ENCODE measurements at places on chromosomes 1 and 21. TPM values are rescaled to one million over a fixed set of nuclear protein-coding genes. Genes with fewer than 3 reads are reported as not detected.
A peak's percentile ranks its signal among the peaks of the same experiment; 100 is the strongest.

- DNase-seq = no peak
Observed at GRCh38 chr1:21815724-21816321, 3.8 kb downstream of the LDLRAD2 start.

DNA sequence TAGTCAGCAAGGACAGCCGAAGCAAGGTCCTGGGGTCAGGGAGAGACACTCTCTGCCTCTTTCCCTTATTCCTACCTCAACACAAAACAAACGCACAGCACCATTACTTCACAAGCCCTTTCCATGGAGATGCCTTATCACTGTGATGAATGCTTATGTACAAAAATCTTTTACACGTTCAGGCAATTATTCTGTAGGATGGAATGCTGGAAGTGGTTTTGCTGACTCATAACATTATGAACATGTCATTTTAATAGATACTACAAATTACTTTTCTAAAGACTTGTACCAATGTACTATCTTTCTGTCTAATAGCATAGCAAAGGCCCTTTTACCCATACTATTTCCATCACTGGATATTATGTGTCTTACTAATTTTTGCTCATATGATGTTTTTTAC, 98.4 kb downstream of the TTLL7 start:
- no peak for DNase-seq

Gene CLIC4
- total RNA-seq = 63.3 TPM

DNA sequence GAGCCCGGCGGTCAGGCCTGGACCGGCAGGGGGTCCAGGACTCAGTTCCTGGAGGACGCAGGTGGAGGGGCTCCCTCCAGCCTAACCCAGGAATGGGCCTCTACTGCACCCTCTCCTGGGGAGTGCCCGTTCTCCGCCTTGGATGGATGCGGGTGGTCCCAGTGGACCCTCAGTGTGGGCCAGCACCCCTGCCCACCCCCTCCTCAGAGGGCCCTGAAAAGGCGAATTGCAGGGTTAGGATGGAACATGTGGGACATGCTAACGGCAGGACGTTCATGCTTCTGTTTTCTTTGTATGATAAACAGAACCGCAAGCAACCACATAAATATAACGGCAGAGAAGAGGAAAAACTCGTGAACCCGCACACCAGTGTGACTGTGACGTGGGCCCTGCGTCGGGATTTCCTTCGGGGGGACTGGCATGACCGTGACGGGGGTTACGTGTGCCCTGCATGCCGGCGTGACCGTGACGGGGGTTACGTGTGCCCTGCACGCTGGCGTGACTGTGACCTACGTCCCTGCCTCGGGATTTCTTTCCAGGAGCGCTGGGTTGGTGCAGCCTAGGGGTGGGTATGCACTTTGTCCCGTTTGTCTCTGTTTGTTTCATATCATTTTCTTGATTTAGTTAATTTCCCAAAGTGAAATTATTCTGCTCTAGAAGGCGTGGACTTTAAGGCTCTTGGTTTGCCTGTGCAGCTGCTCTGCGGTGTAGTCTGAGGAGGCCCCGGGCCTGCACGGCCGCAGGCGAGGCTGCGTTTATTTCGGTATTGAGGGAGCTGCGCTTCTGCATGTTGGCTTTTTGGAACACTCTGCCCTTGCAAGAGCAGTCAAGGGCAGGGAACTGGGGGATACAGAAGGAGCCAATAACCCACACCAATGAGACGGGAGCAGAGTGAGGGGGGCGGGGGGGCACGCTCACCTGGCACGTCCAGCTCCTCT, 3.1 kb downstream of the FTCD start:
- DNase-seq = peak; percentile 78

Gene PLA2G2F
- 23.2 TPM for total RNA-seq

DNA sequence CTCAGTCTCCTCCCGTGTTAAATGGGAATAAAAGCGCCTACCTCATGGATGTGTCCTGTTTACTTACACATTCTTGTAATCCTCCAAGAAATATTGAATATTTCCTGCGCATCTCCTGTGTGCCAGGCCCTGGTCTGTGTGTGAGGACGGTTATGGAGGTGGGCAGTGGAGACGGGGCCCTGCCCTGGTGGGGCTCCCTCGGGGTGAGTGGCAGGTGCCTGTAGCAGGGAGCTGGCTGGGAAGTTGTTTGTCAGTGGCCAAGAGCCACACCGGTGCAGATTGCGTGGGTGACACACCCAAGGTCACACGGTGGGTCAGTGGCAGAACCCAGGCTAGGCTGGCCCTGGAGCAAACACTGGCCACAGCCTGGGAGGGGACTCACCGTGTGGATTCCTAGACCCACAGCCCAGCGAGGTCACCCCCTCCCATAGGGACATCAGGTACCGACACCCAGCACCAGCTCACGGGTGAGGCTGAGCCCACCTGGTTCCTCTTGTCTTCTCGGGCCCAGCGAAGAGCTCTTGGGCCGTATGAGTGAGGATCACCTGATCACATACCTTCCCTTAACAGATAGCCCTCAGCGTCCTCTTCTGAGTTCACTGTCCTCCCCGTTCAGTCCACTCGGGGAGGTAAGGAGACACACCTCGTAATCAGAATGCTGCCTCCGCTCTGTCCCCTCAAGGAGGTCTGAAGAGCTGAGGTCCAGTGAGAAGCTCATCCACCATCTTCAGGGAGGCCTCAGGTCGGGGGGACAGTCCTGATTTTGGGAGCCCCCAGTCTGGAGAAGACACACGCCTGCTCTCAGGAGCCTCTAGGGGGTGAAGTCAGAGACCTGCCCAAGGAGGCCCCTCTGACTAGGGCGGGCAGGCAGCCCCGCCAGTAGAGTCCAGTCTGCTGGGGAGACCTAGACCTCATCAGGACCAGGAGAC, 349.6 kb downstream of the MATN1 start:
- peak; percentile 70 for DNase-seq

Gene KLHDC9
- total RNA-seq = 0.84 TPM

DNA sequence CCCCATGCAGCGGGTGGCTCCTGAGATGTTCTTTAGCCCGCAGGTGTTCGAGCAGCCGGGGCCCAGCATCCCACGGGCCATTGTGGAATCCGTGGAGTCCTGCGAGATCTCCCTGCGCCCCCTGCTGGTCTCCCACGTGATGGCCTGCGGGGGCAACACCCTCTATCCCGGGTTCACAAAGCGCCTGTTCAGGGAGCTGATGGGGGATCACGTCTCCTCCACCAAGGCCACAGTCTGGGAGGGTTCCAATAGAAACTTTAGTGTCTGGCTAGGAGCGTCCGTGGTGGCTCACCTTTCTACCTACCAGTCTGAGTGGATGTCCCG, 71.0 kb downstream of the ACTL8 start:
- DNase-seq = no peak

DNA sequence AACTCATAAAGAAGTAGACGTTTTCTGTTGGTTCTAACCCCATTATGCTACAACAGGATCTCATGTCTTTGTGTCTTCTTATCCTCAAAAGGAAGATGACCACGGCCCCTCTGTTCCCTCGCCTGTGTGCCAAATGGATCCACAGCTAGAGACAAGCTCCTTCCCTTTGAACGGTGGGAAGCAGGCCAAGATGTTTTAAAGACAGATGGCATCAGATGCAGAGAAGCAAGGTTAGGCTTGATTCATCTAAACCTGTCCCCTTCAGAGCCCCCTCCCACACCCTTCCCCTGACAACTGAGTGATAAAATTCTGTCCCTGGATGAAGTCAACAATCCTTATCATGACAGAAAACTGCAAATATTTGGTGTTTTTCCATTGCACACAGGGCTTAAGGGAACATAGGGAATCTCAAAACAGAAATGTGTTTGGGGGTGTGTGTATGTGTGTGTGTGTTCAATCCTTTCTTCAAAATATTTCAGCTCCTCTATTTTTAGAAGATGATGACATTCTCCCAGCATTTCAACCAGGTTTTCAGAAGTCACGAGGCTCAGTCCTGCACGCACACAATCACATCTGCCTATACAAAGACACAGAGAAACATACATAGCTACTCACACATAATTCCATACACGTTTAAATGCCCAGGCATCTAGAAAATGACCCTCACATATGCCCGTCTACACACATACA, 27.8 kb upstream of the FMOD start:
- DNase-seq = no peak

GRCh38 chr1:59699227-59699847, 115.4 kb upstream of the HOOK1 start:
- no peak for DNase-seq

- no peak for DNase-seq
Observed at GRCh38 chr1:3558036-3558726, 53.1 kb downstream of the MEGF6 start.

Gene NBPF4
- total RNA-seq = not detected

DNA sequence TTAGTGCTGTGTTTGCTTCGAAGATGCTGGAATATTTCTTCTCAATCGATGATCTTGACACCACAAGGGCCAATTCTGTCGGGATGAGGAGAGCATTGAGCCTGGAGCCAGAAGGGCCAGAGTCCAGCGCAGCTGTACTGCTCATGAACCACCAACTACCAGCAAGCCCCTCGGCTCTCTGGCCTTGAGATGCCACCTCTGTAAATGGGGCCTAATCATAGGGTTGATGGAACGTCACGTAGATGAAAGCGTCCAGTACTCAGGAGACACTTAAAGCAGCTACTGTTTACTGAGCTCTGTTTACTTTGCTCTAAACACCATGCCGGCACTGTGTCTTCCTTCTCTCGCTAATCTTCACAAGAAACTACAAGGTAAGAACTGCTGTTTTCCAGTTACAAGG, 26.3 kb downstream of the CCDC185 start:
- no peak for DNase-seq

- DNase-seq = no peak
Observed at GRCh38 chr1:151655371-151655770, 43.5 kb downstream of the SNX27 start.

GRCh38 chr21:18776936-18777335, 373.4 kb upstream of the TMPRSS15 start:
- no peak for DNase-seq

GRCh38 chr1:91741301-91741700, 144.7 kb downstream of the TGFBR3 start:
- DNase-seq = no peak

Gene FCRL5
- not detected for total RNA-seq

Gene FRRS1
- total RNA-seq = 27.7 TPM

- no peak for DNase-seq
Observed at GRCh38 chr1:202361701-202362100, 13.2 kb downstream of the PPP1R12B start.

Gene BGLAP
- 3.4 TPM for total RNA-seq

Gene RAB25
- 237 TPM for total RNA-seq

DNA sequence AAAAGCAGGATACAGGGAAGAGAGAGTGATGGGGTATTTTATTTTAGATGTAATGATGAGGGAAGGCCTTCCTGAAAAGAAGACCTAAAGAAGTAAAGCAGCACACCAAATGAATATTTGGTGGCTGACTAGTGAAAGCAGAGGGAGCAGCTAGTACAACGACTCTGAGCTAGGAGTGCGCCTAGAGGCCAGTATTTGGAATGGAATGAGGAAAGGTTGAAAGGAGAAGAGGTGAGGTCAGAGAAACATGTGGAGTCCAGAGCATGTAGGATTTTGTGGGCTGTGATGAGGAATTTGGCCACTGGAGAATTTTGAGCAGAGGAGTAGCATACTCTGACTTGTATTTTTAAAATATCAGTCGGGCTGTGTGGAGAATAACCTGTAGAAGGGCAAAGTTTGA, 11.8 kb upstream of the RPL5 start:
- DNase-seq = no peak

Gene CELA2A
- total RNA-seq = not detected

DNA sequence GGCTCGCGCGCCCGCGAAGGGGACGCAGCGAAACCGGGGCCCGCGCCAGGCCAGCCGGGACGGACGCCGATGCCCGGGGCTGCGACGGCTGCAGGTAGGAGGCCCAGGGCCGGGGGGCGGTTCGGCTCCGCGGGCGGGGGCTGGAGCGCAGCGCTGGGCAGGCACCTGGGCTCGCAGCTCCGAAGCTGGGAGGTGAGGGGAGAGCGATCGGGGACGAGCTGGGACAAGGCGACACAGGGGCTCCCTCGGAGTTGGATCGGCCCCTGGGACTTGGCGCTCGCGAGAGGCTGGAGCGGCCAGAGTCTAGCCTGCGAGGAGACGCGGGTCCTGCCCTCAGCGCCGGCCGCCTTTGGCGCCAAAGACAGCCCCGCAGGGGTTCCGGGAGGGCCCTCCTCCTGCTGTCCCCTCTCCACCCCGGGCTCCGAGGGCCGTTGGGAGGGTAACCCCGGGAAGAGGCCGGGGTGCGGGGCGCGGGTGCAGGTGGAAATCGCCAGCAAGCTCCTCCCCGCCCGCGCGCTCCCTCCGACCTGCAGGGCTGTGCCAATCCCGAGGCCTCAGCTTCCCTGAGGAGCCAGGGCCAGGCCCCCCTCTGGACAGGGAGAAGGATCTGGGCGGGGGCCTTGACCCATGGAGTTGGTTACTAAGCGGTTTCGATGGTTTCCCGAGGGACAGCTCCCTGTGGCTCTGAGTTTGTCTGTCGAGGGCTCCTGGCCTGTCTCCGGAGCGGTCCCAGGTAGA, 401 bp downstream of the TP73 start:
- no peak for DNase-seq

DNA sequence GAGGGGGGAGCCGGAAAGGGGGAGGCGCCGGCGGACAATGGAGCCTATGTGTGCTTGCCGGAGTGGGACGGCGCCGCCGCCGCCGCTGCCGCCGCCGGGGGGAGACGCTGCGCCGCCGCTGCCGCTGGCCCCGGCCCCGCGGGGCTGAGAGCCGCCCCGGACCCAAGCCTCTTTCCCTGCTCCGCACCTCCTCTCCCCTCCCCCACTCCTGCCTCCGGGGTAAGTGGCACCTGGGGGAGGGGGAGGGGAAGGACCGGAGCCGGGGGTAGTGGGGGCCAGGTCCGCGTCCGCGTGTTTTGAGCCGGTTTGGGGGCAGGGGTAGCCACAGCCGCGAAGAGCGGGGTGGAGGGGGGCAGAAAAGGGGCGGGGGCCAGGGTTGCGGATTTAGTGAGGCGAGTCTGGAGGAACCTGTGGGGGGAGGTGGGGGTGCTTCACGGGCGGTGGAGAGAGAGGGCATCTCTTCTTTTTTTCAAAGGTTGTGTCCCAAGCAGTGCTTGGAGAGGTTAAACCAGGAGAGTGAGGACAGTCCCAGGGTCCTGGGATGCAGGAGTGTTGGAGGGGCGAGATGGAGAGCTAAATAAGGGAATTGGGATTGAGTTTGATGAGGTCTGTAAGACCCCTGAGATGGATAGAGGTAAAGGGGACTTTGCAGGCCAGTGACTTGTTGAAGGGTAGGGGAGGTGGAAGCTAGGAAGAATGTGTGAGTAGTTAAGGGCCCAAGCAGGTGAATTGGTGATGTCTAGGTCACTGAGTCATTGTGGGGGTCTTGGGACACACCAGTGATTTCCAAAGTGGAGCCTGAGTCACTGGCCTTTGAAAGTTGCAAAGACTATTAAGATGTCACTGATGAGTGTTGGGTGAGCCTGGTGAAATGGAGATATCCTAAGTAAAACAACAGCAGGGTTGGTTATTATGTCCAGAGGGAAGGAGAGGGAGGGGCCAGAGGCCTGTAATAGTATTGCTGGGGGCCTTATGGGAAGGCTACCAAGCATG, 59.1 kb downstream of the BCL9 start:
- DNase-seq = no peak

- peak; percentile 32 for DNase-seq
Observed at GRCh38 chr1:168202941-168203654, 22.7 kb upstream of the SFT2D2 start.

GRCh38 chr1:212692774-212693644, 6.6 kb downstream of the BATF3 start:
- no peak for DNase-seq

GRCh38 chr1:94329986-94330385, 88.2 kb upstream of the ABCD3 start:
- no peak for DNase-seq

Gene CCDC181
- total RNA-seq = not detected
